Spleen (tissue), 13 donors: ENCODE measurements at places on chromosomes 1 and 21.

DNA sequence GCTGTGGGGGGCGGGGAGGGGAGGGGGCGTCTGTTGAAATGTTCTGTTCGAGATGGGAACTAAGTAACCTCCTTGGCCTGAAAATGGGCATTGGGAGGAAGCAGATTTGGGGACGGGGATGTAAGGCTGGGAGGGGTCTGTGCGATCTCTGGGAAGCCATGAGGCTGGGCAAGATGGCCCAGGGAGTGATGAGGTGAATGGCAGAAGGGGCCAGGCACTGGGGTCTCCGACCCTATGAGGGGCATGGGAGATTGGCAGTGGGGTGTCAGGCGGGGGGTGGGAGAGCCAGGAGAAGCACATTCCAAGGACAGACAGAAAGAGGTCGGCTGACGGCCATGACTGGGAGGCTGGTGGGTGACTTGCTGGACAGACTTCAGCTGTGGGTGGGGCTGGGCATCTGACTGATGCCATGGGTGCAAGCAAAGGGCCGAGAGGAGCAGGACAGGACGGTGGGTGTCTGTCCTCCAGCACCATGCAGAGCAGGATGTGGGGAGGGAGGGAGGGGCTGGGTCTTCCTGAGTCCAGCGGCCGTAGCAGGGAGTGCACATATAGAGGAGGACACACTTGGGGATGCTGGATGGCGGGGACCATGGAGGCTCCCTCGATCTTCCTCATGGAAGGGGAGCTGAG lies 30.0 kb upstream of the COL18A1 start:
- peak; percentile 56 for DNase-seq

GRCh38 chr1:157105988-157106812 lies 6.6 kb upstream of the ETV3L start:
- peak; percentile 79 for DNase-seq

DNA sequence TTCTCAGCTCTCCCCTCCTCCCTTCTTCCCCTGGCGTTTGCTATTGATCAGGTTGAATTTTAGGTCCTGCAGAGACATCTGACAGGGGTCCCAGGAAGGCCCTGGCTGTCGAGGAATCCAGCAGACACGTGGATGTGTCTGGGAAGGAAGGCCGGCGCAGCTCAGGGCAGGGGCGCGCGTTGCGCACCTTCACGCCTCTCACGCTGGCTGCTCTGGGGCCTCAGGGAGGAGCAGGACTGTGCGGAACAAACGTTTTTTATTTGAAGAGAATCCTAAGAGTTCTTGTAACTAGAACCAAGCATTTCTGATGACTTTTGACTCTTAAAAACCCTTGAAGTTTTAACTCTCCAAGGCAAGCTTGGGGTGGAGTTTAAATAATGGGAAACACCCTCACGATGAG lies 54.2 kb downstream of the SLC37A1 start:
- DNase-seq: peak; percentile 62

- no peak for DNase-seq
Observed at GRCh38 chr21:32587651-32588050, 2.3 kb upstream of the TCP10L start.

GRCh38 chr1:219210067-219210466 lies 36.4 kb downstream of the LYPLAL1 start:
- DNase-seq: no peak

DNA sequence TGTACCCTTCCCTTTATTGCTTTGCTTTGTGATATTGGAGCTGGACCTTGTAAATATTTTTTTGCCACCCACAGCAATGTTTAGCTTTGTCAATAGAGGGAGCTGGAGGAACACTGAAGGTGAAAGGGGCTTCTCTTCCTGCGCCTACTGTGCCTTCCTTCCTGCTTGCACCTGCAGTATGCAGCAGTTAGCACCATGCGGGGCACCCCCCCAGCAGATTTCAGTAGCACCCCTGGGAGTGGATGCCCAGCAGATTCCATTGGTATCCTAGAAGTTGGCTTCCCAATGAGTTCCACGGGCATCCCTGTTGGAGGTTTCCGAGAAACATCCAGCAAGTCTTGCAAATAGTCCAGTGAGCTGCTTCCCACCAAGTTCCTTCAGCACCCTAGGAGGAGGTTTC lies 25.6 kb downstream of the S100A10 start:
- no peak for DNase-seq

DNA sequence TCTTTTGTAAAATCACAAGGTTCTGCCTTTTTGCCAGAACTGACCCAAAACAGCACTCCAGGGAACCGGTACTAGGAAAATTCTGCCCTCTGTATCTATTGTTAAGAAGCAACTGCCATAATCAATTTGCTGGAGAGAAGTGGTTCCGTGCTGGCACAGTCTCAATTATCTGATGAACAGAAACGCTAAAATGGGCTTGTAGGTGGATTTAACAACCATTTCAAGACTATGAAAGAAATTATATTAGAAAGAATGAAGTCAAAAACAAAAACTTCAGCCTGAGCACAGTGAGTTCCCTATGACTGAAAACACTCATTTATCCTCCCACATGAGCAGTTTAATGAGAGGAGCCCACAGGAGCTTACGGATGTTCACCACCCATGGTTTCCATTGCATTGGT lies 4.4 kb downstream of the JAM2 start:
- DNase-seq: no peak

DNA sequence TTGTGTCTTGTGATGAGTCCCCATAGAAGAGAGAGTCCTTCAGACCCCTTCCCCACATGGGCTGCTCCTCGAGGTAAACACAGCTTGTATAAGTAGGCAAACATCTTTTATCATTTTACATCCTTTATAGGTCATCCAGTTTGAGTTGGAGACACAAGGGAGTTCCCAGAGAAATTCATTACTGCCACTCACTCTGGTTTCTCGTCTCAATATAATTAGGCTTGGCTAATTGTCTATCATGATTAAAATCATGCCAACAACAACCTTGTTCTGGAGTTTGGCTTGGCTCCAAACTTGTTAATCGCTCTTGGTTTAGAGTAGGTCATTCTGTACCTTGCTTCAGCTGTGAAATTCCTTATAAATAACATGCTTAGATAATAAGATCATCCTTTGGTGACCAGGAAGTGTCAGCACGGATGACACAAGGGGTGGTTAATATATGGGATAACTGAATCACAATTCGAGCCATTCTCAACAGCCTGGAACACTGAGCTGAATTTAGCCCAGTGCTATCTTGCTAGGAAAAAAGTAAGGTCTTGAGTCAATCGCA lies 70.7 kb upstream of the DAB1 start:
- no peak for DNase-seq

GRCh38 chr1:2360588-2361364 lies 30.6 kb downstream of the MORN1 start:
- peak; percentile 28 for DNase-seq

DNA sequence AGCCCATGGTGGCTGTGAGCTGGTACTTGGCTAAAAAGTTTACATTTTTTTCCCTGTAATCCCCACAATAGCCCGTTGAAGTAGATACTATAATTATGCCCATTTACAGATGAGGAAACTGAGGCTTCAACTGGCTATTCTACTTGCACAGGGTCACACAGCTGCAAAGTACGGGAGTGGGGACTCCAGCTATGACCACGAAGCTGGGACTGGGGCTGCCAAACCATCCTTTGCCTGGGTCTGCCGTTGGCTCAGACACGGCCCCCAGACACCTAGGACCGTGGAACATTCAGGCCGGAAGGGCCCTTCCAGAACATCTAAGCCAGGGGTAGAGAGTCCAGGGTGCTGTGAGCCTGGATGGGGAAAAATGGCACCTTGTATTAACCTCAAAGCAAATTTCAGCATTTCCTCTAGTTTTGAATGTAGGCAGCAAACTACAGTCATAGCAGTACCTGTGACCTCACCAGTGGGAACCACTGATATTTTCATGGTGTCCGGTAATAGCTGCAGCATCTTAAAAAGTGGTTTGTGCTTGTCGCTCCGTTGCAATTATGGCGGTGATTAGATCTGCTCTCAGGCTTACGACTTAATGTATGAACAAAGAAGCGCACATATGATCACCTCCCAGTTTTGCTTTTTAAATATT lies 4.3 kb downstream of the TP73 start:
- peak; percentile 36 for DNase-seq

DNA sequence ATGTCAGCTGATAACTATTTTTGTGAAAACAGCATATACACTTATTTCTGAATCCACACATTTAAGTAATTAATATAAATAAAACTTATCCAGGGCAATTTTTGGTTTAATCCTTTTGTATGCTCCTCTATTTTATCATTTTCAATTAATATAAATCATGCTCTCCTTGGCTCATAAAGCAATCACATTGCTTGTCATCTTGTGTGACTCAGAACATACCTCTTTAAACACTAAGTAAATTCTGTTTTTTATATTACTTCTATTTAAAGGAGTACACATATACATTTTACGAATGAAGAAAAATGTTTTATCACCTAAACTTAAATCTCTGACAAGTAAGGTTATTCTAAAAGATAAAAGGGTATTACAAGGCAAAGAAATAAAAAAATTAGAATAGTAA lies 175.3 kb downstream of the USH2A start:
- no peak for DNase-seq

DNA sequence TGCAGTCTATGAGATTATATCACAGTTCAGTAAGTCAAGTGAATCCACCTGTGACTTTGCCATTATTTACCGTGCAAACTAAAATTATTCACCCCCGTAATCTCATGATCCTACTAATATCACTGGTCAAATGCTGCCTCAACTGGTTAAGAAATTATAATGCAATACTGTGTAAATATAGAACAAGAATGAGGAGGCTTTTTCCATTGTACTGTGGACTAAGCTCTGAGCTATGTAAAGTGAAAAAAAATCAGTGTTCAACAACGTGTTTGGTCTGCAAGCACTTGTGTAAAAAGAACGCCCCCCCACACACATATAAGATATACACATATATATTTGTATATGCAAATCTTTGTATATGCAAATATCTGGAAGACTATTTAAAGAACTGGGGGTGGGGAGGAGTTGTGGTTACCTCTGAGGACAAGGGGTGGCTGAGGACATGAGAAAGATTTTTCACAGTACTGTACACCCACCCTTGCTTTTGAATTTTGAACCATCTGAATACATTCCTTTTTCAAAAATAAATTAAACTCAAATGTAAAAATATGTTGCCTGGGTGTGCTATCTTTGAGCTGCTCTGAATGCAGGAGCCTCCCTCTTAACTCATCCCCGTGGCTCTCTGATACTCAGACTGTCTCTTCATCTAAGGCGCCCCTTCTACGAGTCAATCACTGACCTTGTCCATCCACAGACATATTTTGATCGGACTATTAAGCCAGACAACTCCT lies 57.0 kb downstream of the PTP4A2 start:
- no peak for DNase-seq
